ENCODE measurements at places on chromosomes 1 and 21.

- no peak for DNase-seq
These were observed 1.6 kb upstream of the TAF12 start for GRCh38 chr1:28644494-28644893.

DNA sequence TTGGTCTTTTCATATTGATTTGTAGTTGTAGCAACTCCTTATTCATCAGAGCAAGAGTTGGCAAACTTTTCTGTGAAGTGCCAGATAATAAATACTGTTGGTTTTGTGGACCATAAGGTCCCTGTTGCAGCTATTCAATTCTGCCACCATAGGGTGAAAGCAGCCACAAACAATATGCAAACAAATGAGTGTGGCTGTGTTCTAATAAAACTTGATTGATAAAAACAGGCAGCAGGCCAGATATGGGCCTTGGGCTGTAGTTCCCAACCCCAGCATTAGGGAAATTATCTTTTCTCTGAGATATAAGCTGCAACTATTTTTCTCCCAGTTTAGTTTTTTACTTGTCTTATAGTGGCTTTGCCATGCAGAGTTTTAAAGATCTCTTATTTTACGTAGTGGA, 469.2 kb downstream of the SMYD3 start:
- DNase-seq: no peak

DNA sequence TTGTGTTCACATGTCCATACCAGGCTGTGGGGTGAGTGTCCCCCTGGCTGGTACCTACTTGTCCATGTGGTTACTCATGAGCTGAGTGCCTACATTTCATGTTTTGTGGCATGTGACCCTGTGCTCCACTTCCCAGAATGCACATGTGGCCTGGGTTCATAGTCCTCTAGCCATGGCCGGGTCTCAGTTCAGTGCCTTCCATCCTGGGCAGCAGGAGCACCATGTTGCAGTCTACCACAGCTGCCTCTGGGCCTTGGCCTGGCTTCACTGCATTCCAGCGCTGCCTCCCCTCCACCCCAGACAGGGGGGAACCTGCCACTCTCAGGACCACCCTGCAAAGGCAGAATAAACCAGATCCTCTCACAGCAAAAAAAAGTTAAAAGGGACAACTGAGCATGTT, 5.5 kb downstream of the CEPT1 start:
- DNase-seq: no peak

- no peak for DNase-seq
These were observed 17.5 kb downstream of the SLC66A1 start for GRCh38 chr1:19329611-19330010.

GRCh38 chr1:181396171-181396670, 87.1 kb upstream of the CACNA1E start:
- no peak for DNase-seq

- DNase-seq: no peak
These were observed 122.0 kb downstream of the ADSS2 start for GRCh38 chr1:244329591-244330317.

- no peak for DNase-seq
These were observed 6.3 kb downstream of the COL16A1 start for GRCh38 chr1:31697369-31697984.

DNA sequence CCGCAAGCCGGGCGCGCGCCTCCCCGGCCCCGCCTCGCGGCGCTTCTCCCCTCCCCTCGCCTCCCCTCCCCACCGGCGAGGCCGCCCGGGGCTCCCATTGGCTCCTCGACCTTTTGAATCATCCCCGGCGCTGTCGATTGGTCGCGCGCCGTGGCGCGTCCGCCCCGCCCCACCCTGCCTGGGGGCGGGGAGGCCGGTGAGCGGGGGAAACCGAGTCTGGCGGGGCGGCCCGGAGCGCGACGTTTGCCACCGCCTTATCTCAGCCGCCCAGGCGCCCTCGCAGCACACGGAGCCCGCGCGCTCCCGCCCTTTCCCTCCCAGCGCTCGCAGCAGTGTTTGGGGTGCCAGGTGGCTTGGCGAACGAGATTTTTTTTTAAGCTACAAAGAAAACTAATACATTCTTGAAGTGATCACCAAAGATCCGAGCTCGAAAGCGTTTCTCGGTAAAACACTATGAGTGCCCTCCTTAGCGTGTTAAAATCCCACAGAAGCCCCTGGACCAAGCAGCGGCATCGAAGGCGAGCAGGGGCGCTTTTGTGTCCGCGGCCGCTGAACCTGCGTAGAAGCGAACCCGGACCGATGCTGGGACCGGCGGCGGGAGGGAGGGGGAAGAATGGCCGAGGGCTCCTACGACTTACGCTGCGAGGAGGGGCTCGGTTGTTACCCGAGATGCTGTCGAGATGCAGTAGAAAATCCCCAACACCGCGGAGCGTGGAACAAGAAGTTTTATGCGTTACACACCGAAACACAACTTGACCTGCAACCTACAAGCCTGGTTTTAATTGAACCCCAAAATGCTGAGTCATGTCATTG, 436 bp upstream of the LBR start:
- DNase-seq: peak; percentile 86

GRCh38 chr1:75245239-75245638, 111.1 kb downstream of the LHX8 start:
- DNase-seq: no peak

- DNase-seq: no peak
These were observed 390 bp upstream of the S100A9 start for GRCh38 chr1:153357076-153357852.

DNA sequence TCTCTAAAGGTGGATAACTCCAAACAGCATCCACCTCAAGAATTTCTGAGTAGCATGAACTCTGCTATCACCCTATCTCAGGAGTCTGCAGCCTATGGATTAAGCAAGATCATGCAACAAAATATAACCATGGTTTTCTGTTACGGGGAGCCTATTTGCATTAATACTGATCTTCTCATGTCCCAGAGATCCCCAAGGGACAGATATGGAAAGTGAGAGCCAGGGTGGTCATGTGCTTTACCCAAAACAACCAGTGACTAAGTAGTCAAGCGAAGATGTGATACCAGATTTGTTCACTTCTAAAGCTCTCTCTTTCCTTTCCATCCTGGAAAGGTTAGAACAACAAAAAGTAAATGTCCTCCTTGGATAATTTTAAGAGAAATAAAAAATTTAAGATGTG, 125.1 kb downstream of the PRRX1 start:
- no peak for DNase-seq

- DNase-seq: no peak
These were observed 17.7 kb downstream of the DHRS3 start for GRCh38 chr1:12600335-12600734.
